Stimulated activated CD4-positive, alpha-beta T cell treated with anti-CD3 and anti-CD28 coated beads, Interleukin-15, amount 100 ng/mL, for 1 hour (primary cell): ENCODE measurements at places on chromosomes 5 and 9.

GRCh38 chr5:25362799-25363198, 718.0 kb upstream of the CDH10 start:
- DNase-seq = no peak

- no peak for DNase-seq
Observed at GRCh38 chr9:3244963-3245653, 280.7 kb downstream of the RFX3 start.

DNA sequence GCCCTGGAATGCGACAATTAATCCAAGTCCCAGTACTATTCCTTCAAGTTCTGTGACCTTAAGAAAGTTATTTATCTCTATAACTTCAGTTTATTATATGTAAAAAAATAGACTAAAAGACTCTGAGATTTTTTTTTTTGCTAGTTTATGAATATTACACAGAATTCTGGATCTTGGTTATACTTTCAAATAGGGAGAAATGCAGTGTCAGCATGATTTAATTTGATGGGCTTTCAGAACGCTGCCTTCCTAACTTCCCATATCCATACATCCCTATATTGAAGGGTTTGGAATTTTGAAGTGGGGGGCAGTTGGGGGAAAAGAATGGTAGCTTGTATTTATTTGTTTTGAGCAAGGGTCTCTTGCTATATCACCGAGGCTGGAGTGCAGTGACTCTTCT, 98.4 kb upstream of the MEGF10 start:
- no peak for DNase-seq

DNA sequence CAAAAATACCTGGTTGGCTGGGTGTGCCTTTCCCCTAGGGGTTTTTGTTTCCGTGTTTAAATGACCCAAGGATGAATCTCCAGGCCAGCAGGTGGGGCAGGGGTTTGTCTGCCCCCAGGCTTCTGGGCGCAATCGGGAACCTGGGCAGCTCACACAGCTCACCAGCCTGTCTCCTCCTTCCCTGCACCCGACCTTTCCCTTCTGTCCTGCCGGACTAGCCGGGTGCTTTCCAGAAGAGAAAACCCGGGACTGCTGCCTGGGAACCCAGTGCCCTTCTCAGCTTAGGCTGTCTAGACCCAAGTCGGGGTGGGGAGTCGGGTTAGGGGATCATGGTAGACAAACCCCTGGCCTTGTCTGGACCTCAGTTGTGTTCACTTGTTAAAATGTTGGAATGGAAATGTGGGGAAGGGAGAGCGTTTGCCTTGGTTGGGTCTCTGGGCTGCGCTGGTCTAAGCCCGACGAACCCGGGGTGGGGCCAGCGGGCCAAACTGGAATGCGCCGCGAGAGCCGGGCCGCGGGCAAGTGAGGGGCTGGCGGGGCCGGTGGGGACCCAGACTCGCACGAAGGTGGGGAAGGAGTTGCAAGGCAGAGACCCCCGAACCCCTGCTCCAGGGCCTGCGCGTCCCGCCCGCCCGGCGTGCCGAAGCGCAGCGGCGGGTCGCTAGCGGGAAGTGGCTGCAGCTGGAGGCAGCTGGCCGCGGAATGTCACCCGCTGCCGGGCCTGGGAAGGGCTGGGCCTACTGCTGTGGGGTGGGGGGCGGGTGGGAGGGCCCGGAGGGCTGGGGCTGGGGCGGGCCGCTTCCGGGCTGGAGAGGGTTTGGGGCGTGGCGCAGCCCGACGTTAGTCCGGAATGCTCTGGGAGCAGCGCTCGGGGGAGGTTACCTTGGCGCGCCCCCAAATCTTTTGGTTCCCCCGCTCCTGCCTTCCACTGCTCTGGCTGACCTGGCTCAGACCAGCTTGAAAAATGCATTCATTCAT, 84.6 kb downstream of the DAB2IP start:
- DNase-seq = no peak

DNA sequence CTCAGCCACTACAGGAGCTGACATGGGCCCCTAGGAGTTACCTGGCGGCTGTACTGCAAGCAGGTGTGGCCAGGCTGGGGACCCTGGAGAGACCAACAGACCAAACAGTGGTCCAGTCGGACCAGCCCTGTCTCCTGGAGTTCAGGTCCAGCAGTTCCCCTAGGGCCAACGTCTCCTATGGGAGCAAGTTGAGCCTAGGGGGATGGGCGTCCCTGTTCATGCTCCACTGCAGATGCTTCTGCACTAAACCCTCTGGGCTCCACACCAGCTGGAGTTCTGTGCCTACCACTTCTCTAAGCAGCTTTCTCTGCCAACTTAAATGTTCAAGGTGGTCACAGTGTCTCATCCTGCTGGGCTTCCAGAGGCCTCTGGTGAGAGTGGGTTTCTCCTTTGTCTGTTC, 20.6 kb upstream of the OMD start:
- DNase-seq = no peak

- DNase-seq = no peak
Observed at GRCh38 chr5:115098041-115098702, 71.5 kb downstream of the TRIM36 start.

GRCh38 chr5:108711898-108712297, 35.8 kb upstream of the FER start:
- DNase-seq = no peak

GRCh38 chr5:103353581-103353980, 95.0 kb downstream of the MACIR start:
- no peak for DNase-seq

GRCh38 chr9:116391306-116391900, 237.8 kb downstream of the PAPPA start:
- no peak for DNase-seq

GRCh38 chr9:129554649-129555048, 66.3 kb downstream of the C9orf50 start:
- no peak for DNase-seq

GRCh38 chr5:33146881-33147280, 293.9 kb upstream of the TARS1 start:
- DNase-seq = no peak

GRCh38 chr9:119322184-119322583, 47.1 kb downstream of the BRINP1 start:
- DNase-seq = no peak

GRCh38 chr9:126294331-126295081, 32.1 kb upstream of the MVB12B start:
- no peak for DNase-seq

DNA sequence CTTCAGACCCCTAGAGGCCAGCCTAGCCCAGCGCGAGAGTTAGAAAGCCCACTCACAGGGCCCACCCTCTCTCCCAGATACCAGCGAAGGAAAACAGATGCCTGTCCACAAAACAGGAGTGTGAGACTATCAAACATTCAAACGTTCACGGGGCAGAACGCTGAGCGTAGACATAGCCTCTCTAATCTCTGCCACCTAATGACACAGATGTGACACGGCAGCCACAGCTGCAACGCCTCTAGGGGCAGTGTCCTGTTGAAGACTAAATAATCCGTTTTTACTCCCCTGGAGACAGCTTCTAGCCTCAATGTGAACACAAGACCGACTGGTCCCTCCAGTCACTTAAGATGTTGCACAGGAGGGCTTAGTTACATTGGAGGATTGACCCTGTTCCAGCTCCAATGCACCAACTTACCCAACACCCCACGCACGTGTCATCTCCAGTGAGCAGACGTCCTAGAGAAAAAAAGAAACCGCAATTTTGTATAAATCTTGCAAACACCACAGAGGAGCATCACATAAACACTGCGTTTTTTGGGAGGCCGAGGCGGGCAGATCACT, 14.3 kb downstream of the DIPK1B start:
- no peak for DNase-seq

DNA sequence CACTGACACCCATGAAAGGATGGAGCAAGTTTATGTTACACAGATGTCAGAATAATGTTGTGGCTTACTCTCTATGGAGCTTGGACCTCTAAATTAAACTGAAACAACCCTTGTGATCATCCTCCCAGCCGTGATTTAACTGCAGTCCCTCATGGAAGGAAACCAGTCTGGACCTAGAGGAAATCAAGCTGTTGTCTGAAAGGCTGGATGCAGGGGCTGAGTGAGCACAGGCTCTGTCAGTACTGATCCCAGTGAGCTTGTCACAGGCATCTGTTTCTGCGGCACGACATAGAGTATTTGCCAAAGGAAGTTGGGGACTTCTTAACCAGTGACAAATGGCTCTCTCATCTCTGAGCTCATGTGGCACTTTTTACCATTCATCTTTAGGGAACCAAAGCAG, 282.9 kb upstream of the MAP3K1 start:
- DNase-seq = no peak

DNA sequence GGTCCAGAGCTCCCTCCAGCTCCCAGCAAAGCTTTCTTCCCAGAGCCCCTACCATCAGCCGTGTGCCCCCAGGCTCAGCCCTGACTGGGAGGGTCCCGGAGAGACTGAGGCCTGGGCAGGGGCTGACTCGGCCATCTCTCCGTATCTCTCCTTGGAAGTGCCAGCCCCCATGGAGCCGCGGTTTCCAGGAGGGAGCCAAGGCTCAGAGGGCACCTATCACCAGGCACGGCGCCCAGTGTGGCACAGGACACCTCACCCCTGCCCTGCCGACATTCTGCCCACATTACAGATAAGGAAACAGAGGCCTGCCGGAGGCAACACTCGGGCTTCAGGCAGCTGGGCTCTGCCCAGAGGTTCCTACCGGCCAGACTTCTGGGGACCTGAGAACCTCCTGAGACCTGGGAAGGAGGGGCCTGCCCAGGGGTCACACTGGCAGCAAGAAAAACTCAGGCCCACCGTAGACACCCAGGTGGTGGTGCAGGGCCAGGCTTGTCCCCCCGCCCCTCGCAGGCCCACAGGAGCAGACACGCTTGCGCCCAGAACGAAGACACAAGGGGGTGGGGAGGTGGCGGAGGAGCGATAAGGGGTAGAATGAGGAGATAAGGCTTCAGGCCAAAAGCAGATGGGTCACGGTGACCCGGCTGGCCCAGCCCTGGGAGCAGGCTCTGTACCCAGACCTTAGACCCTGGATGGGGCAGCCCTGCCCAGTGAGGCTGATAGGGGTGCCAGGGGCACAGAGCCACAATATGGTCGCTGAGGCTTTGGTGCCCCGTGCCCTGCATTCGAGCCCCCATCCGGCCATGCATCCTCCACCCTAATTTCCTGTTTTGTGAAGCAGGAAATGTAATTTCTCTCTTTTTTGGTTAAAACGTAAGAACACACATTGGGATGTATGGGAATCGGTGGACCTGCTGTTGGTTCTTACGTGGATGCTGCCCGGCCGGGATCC, 11.8 kb downstream of the NR5A1 start:
- DNase-seq = no peak

DNA sequence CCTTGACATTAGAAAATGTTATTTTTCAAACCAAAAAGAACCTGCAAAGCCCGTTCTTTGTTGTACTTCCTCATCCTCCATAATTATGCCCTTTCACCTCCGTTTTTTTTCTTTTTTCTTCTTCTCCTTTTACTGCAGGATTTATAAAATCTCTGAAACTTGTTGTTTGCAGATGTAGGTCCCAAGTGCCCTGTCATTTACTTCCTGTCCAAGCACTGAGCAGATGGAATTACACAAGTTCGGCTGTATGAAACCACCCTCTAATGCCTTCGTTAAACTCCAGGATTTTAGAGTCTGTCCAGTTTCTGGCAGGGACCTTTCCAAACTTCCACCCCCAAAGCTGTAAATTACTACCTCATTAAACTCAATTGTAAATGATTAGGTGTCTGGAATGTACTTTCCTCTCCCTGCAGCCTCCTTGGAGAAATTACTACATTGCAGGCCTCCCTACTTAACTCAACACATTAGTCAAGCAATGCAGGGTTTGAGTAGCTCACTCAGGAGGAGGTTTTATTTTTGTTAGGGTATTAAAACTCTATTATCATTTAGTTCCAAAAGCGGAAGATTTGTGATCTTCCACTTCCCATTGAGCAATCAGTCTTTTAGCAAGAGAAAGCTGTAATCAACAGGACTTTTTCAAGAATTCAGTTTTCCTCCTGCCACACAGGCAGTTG, 125.6 kb upstream of the LPAR1 start:
- no peak for DNase-seq

DNA sequence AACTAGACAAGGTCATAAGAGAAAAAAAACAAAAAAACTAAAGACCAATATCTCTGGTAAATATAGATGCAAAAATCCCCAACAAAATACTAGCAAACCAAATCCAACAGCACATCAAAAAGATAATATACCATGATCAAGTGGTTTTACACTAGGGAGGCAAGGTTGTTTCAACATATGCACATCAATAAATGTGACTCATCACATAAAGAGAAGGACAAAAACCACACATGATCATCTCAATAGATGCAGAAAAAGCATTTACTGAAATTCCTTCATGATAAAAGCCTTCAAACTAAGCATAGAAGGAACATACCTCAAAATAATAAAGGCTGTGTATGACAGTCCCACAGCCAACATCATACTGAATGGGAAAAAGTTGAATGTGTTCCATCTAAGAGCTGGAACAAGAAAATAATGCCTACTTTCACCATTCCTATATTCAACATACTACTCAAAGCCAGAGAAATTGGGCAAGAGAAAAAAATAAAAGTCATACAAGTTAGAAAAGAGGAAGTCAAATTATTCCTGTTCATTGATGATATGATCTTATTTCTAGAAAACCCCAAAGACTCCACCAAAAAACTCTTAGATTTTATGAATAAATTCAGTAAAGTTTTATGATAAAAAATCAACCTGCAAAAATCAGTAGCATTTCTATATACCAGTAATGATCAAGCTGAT, 72.2 kb upstream of the FAM169A start:
- no peak for DNase-seq

GRCh38 chr5:38598296-38598993, 42.0 kb upstream of the LIFR start:
- DNase-seq = no peak

DNA sequence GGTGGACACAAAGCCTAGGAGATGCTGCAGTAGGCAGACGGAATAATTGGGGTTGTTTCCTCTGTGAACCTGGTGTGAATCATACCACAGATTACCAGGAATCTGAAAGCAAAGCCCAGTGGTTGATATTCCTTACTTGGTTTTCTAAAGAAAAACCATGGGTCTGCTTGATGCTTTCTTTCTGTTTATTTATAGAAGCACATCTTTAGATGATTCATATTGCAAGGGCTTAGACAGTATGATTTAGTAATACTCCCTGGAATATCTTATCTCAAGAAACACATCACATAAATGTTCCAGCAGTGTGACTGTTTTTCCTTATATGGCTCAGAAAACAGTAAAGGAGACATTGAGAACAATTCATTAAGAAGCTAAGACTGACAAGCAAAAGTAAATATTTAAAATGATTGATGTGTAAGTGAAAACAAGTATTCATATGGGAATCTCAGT, 623.3 kb downstream of the RAB3C start:
- no peak for DNase-seq
